Thyroid gland (tissue), 4 donors: ENCODE measurements at places on chromosomes 4 and X. TPM values are rescaled to one million over a fixed set of nuclear protein-coding genes. Genes with fewer than 3 reads are reported as not detected.

GRCh38 chr4:186342582-186342981 is 76.6 kb downstream of the F11 start:
- no peaks in the 10 kb centered on the region for H3K4me1 ChIP-seq
- no peak for DNase-seq
- no peak overlapping the region for H3K27ac ChIP-seq
- no peaks in the 10 kb centered on the region for H3K27me3 ChIP-seq
- no peak overlapping the region for H3K4me3 ChIP-seq

DNA sequence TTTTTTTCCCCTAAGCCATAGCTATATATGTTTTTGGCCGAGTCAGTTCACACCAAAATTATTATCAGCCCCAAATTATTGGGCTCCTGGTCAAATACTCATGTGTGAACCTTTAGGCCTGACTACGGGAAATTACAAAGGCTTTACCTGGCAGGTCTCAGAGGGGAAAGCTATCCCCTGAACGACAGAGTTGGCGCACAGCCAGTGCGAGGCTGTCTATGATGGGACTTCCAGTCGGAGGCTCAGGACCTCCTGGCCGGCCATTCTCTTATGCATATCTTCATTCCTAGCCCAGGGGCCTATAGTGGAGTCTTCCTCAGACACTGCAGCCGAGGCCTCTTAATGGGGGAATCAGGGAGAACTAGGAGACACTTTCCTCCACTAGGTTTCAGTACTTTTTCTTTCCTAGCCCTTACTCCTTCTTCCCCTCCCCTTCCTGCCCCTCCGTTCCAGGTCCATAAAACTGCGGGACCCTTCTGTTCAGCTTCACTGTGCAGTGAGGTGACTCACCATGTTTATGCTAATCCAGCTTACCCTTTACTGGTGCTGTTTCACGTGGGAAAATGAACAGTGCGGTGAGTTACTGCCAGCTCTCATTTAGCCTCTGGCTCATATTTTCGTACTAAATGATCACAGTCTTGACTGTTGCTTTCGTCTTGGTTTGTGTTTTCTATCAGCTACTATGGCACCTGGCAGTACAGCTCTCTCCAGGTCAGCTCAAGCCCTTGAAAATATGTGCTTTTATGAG is 533.9 kb downstream of the FSTL5 start:
- DNase-seq: no peak
- no peak overlapping the region for H3K4me3 ChIP-seq
- no peaks in the 10 kb centered on the region for H3K4me1 ChIP-seq
- no peaks in the 10 kb centered on the region for H3K27me3 ChIP-seq
- no peaks in the 10 kb centered on the region for H3K36me3 ChIP-seq

- no peak overlapping the region for H3K4me3 ChIP-seq
- H3K4me1 ChIP-seq: no peaks in the 10 kb centered on the region
- no peak overlapping the region for H3K27ac ChIP-seq
- no peak for DNase-seq
- H3K27me3 ChIP-seq: no peaks in the 10 kb centered on the region
Observed at GRCh38 chr4:45438047-45438446, 685.8 kb downstream of the GABRG1 start.

GRCh38 chrX:68343551-68343950 is 89.7 kb downstream of the OPHN1 start:
- no peak for DNase-seq
- no peaks in the 10 kb centered on the region for H3K36me3 ChIP-seq
- H3K4me3 ChIP-seq: no peak overlapping the region
- H3K4me1 ChIP-seq: no peaks in the 10 kb centered on the region

DNA sequence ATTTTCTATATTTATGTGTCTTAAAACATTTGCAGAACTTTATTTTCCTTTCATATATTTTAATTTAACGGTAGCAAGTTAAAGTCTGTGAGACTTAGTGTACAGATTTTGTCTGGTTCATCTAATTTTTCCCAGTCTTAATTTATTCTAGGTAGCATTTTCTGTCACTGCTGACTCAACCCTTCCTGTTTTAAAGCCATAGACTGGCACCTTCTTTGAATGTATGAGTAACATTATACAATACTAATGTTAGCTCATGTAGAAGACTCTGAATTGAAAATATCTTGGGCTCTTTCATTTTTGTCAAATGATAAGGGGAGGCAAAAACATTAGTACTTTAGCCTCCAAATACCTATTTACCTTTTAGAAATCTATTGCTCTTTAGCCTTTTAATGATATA is 43.6 kb downstream of the BLTP1 start:
- peaks cover 9% of the 10 kb centered on the region for H3K36me3 ChIP-seq
- H3K4me1 ChIP-seq: no peaks in the 10 kb centered on the region
- no peaks in the 10 kb centered on the region for H3K27me3 ChIP-seq
- H3K27ac ChIP-seq: no peak overlapping the region
- DNase-seq: no peak
- no peak overlapping the region for H3K4me3 ChIP-seq

DNA sequence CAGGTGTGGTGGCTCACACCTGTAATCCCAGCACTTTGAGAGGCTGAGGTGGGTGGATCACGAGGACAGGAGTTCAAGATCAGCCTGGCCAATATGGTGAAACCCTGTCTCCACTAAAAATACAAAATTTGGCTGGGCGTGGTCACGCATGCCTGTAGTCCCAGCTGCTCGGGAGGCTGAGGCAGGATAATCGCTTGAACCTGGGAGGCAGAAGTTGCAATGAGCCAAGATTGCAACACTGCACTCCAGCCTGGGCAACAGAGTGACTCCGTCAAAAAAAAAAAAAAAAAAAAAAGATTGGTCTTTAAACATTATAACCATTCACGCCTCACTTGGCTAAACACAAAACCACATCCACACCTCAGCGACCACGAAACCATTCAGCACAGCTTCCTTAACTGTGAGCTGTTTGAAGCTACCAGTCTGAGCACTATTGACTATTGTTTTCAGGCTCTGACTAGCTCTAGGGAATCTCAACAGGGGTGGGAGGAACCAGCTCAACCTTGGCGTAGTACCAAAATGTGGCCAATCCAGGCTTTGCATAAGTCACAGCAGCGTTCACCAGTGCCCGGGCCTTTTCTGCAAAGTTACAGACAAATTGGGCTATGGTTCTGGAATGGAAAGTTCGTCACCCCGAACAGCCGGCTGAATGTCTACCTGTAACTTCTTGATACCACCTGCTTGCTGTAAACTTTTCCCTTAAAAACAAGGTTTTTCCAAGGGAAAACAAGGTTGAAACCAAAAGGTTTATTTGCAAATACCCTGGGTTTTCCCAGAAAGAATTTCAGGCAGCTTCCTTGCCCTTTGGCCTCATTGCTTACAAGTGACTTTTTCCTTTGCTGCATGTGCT is 73.6 kb upstream of the DHX15 start:
- H3K4me3 ChIP-seq: no peak overlapping the region
- no peaks in the 10 kb centered on the region for H3K27me3 ChIP-seq
- H3K4me1 ChIP-seq: peaks cover 9% of the 10 kb centered on the region
- H3K27ac ChIP-seq: no peak overlapping the region
- no peaks in the 10 kb centered on the region for H3K36me3 ChIP-seq
- DNase-seq: peak; percentile 69

- H3K4me1 ChIP-seq: peaks cover 5% of the 10 kb centered on the region
- H3K4me3 ChIP-seq: no peak overlapping the region
- DNase-seq: peak; percentile 52
- H3K36me3 ChIP-seq: no peaks in the 10 kb centered on the region
- H3K27ac ChIP-seq: no peak overlapping the region
- no peaks in the 10 kb centered on the region for H3K27me3 ChIP-seq
Observed at GRCh38 chrX:135544338-135544948, 24.0 kb downstream of the INTS6L start.

- no peaks in the 10 kb centered on the region for H3K36me3 ChIP-seq
- H3K4me3 ChIP-seq: no peak overlapping the region
- no peaks in the 10 kb centered on the region for H3K27me3 ChIP-seq
- no peak for DNase-seq
- H3K4me1 ChIP-seq: no peaks in the 10 kb centered on the region
- H3K27ac ChIP-seq: no peak overlapping the region
Observed at GRCh38 chr4:80035336-80035735, 37.7 kb downstream of the ANTXR2 start.

- no peaks in the 10 kb centered on the region for H3K36me3 ChIP-seq
- H3K4me3 ChIP-seq: no peak overlapping the region
- no peaks in the 10 kb centered on the region for H3K27me3 ChIP-seq
- no peak for DNase-seq
- H3K27ac ChIP-seq: no peak overlapping the region
Observed at GRCh38 chr4:179762840-179763239, 2320.6 kb upstream of the AGA start.

GRCh38 chr4:118373614-118374255 is 20.9 kb upstream of the PRSS12 start:
- H3K4me1 ChIP-seq: no peaks in the 10 kb centered on the region
- no peaks in the 10 kb centered on the region for H3K36me3 ChIP-seq
- H3K4me3 ChIP-seq: no peak overlapping the region
- no peak overlapping the region for H3K27ac ChIP-seq
- H3K27me3 ChIP-seq: no peaks in the 10 kb centered on the region

DNA sequence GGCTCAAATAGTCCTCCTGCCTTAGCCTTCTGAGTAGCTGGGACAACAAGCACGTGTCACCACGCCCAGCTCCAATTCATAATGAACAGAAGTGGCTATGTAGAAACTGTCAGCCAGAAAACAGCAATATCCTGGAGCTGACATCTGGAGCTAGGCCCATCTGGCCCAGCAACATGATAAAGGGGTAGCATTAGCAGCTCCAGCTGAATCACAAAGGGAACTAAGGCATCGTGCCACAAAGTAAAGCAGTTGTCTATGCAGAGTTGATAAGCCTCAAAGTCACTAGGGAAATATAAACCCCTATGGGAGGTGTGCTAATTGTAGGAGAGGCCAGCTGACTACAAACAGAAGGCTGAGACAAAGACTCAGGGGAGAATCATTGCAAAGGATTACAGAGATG is 270.5 kb upstream of the GPC4 start:
- H3K27me3 ChIP-seq: peaks cover 9% of the 10 kb centered on the region
- no peak for DNase-seq
- H3K4me3 ChIP-seq: no peak overlapping the region
- no peak overlapping the region for H3K27ac ChIP-seq

DNA sequence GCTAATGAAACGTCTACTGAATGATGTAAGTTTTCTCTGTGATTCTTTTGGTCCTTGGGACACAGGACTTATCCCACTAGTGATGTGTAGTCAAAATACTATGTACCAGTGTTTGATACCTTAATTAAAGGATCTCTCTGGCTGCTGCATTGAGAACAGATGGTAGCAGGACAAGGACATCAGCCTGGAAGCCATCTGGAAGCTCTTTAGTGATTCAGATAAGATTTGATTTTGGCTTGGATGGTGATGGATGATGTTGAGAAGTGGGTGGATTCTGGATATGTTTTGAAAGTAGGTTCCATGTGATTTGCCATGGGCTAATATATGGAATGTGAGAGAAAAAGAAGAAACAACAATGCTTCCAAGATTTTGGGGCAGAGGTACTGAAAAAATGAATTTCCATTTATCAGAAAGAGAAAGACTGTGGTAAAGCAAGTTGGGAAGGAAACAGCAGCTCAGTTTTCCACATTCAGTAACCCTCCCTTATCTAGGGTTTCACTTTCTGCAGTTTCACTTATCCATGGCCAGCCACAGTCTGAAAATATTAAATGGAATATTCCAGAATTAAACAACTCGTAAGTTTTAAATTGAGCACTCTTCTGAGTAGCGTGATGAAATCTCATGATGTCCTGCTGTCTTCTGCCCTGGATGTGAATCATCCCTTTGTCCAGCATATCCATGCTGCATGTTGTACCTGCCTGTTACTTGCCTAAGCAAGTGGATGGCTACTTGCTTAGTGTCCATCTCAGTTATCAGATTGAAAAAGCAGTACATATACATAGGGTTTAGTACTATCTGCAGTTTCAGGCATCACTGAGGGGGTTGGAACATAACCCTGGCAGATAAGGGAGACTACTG is 15.6 kb downstream of the CD38 start:
- no peak for DNase-seq
- H3K36me3 ChIP-seq: no peaks in the 10 kb centered on the region
- H3K4me1 ChIP-seq: no peaks in the 10 kb centered on the region
- no peak overlapping the region for H3K27ac ChIP-seq
- H3K27me3 ChIP-seq: no peaks in the 10 kb centered on the region
- H3K4me3 ChIP-seq: no peak overlapping the region

DNA sequence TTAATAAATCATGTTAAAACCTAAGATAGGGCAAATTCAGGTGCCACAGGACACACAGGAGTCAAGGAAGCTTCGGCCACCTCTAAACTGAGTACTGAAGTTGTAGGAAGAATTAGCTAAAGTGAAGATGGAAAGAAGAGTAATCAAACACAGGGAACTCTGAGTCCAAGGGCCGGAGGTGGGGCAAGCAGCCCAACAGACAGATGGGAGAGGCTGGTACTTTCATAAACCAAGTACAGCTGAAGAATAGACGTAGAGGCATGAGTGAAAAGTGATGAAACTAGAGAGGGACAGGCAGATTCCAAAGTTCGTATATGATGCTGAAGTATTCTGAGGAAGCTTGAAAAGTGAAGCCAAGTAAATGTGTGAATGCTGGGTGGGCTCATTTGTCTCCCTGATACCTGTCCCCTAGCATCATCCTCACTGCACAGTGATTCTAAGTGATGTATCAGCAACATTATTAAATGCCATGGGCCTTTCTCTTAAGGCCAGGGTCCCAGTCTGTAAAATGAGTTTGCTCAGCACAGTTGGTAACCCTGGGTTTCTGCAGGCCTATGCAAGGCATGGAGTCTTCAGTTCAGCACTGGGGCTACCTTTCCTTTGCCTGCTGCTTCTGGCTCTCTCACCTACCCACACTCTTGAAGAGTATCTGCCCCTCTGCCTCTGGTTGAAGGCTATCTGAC is 203.3 kb downstream of the NR3C2 start:
- H3K27ac ChIP-seq: no peak overlapping the region
- no peak for DNase-seq
- H3K4me3 ChIP-seq: no peak overlapping the region
- H3K36me3 ChIP-seq: no peaks in the 10 kb centered on the region
- peaks cover 10% of the 10 kb centered on the region for H3K4me1 ChIP-seq
- H3K27me3 ChIP-seq: no peaks in the 10 kb centered on the region

GRCh38 chr4:107734120-107734519 is 14.1 kb upstream of the PAPSS1 start:
- DNase-seq: no peak
- no peaks in the 10 kb centered on the region for H3K36me3 ChIP-seq
- no peaks in the 10 kb centered on the region for H3K27me3 ChIP-seq
- H3K4me1 ChIP-seq: no peaks in the 10 kb centered on the region
- no peak overlapping the region for H3K4me3 ChIP-seq
- no peak overlapping the region for H3K27ac ChIP-seq

GRCh38 chr4:98864560-98864959 is 64.4 kb downstream of the EIF4E start:
- no peaks in the 10 kb centered on the region for H3K27me3 ChIP-seq
- no peak overlapping the region for H3K27ac ChIP-seq
- no peaks in the 10 kb centered on the region for H3K4me1 ChIP-seq

- no peak for DNase-seq
- no peaks in the 10 kb centered on the region for H3K4me1 ChIP-seq
- H3K36me3 ChIP-seq: no peaks in the 10 kb centered on the region
- no peak overlapping the region for H3K4me3 ChIP-seq
Observed at GRCh38 chr4:179843370-179843769, 2399.8 kb upstream of the TENM3 start.

- no peaks in the 10 kb centered on the region for H3K27me3 ChIP-seq
- no peaks in the 10 kb centered on the region for H3K36me3 ChIP-seq
- H3K4me3 ChIP-seq: no peak overlapping the region
- H3K4me1 ChIP-seq: no peaks in the 10 kb centered on the region
Observed at GRCh38 chrX:84064814-84065213, 123.2 kb downstream of the RPS6KA6 start.

- no peaks in the 10 kb centered on the region for H3K36me3 ChIP-seq
- no peak for DNase-seq
- no peaks in the 10 kb centered on the region for H3K4me1 ChIP-seq
- H3K27ac ChIP-seq: no peak overlapping the region
- no peaks in the 10 kb centered on the region for H3K27me3 ChIP-seq
Observed at GRCh38 chrX:37846141-37846540, 1.2 kb downstream of the DYNLT3 start.

Gene ZNF674
- 6.4 TPM for total RNA-seq

Gene TLR1
- 12.8 TPM for total RNA-seq

Gene NPFFR2
- total RNA-seq: not detected

Gene CLDN22
- not detected for total RNA-seq

Gene CLNK
- total RNA-seq: not detected

Gene REELD1
- total RNA-seq: 0.11 TPM
